Activated naive CD4-positive, alpha-beta T cell treated with anti-CD3 and anti-CD28 coated beads, Interleukin-2, amount 10 ng/mL, durations not matched to agents 5 hours and 36 hours (primary cell): ENCODE measurements at places on chromosomes 13 and 19. TPM values are rescaled to one million over a fixed set of nuclear protein-coding genes. Genes with fewer than 3 reads are reported as not detected.

HSD17B14 gene
- 0.82 TPM for total RNA-seq

GPC5 gene
- 0.07 TPM for total RNA-seq

PINLYP gene
- 5.0 TPM for total RNA-seq

ZNF112 gene
- not detected for total RNA-seq

FCHO1 gene
- total RNA-seq, result 87.2 TPM

TMEM59L gene
- 0.15 TPM for total RNA-seq

PRR20D gene
- not detected for total RNA-seq

MFSD12 gene
- total RNA-seq, result 80.6 TPM

CEACAM5 gene
- total RNA-seq, result not detected

SUGP2 gene
- 124 TPM for total RNA-seq

TSKS gene
- 1.7 TPM for total RNA-seq

HIPK4 gene
- total RNA-seq, result not detected

ZNF324B gene
- 10.6 TPM for total RNA-seq

HSPB6 gene
- total RNA-seq, result not detected

PROZ gene
- total RNA-seq, result not detected

GAPDHS gene
- total RNA-seq, result not detected

LGALS16 gene
- total RNA-seq, result not detected

TMEM238 gene
- total RNA-seq, result 31.1 TPM

C19orf67 gene
- not detected for total RNA-seq

FFAR1 gene
- not detected for total RNA-seq

ZNF90 gene
- 7.8 TPM for total RNA-seq

AMER2 gene
- total RNA-seq, result not detected
